ENCODE measurements at places on chromosomes 1 and 21. TPM values are rescaled to one million over a fixed set of nuclear protein-coding genes. Genes with fewer than 3 reads are reported as not detected.
A peak's percentile ranks its signal among the peaks of the same experiment; 100 is the strongest.

- DNase-seq = no peak
These were observed 160.5 kb downstream of the RASAL2 start for GRCh38 chr1:178254433-178254832.

The PRAMEF9 gene
- total RNA-seq = not detected

- DNase-seq = no peak
These were observed 15.4 kb downstream of the PKP1 start for GRCh38 chr1:201298396-201299381.

- no peak for DNase-seq
These were observed 4.5 kb downstream of the SH3GLB1 start for GRCh38 chr1:86708920-86709319.

- no peak for DNase-seq
These were observed at the start of gene OR2T4 for GRCh38 chr1:248361121-248361715. Gene OR2T4, plus strand, starts transcription at chr1:248361665. Its CDS starts 0 bp downstream, at chr1:248361665.

The F13B gene
- total RNA-seq = not detected

DNA sequence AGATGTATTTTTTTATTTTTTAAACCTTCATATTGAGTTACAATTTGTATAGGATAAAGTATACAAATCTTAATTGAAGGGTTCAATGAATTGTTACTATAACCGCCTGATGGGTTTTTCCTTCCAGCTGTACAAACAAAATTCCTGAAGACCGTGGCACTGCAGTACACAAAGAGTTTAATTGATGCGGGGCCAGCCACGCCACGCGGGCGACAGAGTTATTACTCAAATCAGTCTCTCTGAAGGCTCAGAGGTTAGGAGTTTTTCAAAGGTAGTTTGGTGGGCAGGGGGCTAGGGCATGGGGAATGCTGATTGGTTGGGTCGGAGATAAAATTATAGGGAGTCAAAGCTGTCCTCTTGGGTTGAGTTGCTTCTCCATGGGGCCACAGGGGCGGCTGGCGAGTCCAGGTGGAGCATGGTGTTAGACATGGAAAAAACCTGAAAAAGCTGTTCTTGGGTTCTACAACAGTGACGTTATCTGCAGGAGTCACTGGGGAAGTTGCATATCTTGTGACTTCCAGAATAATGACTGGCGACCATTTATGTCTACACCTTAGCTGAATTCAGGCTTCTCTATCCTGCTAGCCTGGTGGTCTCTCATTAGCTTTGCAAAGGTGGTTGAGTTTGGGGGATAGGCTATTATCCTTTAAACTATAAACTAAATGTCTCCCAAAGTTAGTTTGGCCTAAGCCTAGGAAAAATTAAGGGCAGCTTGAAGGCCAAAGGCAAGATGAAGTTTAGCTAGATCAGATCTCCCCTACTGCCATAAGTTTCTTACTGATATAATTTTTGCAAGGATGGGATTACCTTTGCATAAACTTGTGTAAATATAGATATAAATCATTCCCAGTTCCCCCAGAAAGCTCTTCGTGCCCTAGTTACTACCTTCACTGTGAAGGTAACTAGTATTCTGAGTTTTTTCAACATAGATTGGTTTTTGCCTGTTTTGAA is 13.0 kb upstream of the TMEM9 start:
- DNase-seq = no peak

The SLC30A7 gene
- 11.7 TPM for total RNA-seq

GRCh38 chr1:47684518-47684917 is 246.7 kb downstream of the FOXD2 start:
- peak; percentile 4 for DNase-seq

DNA sequence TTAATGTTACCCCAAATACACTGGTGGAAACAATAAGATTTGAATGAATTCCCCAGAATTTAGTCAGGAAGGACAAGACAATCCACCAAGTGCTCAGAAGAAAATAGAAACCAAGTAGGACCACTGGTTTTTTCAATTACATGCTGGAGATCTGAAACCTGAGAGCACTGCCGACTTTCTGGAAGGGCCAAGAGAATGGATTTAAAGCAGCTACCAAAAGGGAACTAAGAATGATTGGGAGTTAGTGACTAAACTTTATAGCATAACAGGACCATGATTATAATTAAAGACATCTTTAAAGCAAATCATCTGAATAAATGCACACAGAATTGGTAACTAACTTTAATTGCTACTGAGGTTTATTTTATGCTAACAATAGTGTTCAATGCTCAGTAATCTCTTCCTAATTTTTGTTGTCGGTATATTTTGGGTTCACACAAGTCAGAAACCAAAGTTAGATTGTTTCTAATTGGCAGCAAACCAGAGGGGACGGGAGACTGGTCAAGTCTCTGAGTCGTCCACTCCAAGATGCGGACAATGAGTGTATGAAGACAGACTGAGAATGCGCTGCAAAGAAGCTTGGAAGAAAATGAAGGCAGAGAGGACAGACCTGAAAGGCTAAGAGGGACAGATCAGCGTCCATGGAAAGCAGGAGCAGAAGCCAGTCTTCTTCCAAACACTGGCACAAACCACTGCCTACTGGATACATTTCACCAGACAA is 2.3 kb upstream of the RGS13 start:
- no peak for DNase-seq

Data from heart left ventricle (tissue), 16 donors.